Right kidney (tissue), 9 donors: ENCODE measurements at places on chromosomes 12 and 14.

GRCh38 chr12:67068761-67069450, 200.3 kb upstream of the CAND1 start:
- DNase-seq = peak; percentile 79

GRCh38 chr12:14768823-14769405, 34.4 kb downstream of the WBP11 start:
- DNase-seq = peak; percentile 31

- no peak for DNase-seq
These were observed 10.5 kb upstream of the STAC3 start for GRCh38 chr12:57261428-57261865.

GRCh38 chr12:34405286-34406227, 383.3 kb downstream of the ALG10 start:
- no peak for DNase-seq

DNA sequence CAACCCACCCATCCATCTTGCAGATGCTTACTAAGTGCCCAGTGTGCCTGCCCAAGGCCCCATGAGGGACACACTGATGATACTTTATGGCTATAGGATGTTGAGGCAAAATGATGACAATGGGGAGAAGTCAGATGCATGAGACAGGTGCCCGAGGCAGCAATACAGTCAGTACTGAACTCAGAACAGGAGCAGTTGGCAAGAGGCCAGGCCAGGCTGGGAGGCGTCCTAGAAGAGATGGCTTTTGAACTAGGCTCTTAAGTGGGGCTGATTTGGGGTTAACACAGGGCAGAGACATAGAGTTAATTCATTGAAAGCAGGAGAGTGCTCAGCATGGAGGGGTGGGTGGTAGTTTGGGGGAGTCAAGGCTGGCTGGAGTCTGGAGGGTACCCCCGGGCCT, 15.6 kb downstream of the PLBD2 start:
- DNase-seq = no peak

DNA sequence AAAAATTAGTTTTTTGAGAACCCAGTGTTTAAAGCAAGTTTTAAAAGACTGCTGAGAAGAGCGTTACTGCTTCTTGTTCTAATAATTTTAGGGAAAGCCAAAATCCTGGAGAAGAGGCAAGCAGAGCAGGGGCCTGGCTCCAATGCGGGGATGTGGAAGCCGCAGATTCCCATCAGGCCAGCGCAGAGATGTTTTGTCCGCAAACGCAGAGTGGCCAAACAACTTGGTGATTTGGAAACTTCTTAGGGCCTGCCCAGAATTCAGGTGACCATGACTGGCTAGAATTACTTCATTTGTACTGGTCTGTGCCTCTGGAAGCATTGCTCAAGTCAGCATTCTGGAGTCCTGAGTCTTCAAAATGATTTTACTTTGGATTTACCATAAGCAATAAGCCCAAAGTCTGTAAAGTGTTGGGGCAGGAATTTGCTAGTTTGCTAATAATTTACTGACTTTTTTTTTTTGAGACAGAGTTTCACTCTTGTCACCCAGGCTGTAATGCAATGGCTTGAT, 208.4 kb downstream of the PPM1H start:
- DNase-seq = no peak

GRCh38 chr14:103353362-103353761, 19.3 kb downstream of the EIF5 start:
- no peak for DNase-seq

DNA sequence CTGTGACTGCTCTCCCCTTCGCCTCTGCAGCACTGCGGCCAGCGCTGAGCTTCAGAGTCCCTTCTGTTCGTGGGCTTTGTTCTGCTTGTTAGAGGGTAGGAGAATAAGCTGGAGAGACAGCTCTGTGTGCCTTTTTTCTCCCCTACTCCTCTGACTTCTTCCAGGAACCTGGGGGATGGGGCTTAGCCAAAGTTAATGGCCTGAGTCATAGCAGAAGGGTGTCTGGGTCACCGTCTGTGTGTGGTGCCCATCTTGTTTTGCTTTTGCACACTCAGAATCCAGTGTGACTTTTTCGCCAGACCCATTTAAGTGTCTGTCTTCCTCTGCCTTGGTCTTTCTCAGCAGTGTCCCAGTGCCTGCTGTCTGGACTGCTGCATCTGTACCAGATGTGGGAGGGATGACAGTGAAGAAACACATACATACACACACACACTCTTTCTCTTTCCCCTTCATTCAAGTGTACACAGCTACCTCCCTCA, 3.0 kb downstream of the KIF5A start:
- DNase-seq = no peak

DNA sequence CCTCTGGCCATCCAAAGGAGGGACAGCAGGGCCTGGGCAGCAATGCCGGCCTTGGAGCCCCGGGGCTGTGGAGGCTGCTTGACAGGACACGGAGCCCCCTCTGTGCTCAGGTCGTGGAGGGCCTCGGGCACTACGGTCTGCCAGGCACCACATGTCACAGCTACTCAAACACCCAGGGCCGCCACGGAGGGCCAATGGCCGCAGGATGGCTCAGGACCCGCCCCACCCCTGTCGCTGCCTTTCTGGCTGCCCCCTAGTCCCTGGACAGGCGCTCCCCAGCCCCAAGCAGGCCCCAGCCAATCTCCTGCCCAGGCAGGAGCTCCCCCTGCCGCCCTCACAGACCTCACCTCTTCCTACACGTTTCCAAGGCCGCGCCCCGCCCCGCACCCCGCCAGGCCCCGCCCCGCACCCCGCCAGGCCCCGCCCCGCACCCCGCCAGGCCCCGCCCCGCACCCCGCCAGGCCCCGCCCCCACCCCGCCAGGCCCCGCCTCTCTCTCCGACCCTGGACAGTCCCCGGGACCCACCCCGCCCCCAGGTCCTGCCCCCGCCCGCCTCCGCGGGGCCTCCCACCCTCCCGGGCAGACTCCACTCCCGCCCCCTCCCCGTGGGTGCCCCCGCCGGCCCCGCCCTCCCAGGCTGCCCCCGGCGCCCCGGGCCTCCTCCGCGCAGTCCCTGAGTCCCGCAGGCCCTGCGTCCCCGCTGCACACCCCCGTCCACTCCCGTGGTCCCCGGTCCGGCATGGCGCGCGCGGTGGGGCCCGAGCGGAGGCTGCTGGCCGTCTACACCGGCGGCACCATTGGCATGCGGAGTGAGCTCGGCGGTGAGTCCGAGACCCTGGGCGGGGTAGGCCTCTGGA, at the start of gene ASPG:
TSS of gene ASPG (plus strand) at position 669 of the 857 bp plus-strand sequence. CDS start at position 740, 71 bp downstream.
- no peak for DNase-seq

- no peak for DNase-seq
These were observed 2.7 kb upstream of the ADIPOR2 start for GRCh38 chr12:1688086-1688710.

DNA sequence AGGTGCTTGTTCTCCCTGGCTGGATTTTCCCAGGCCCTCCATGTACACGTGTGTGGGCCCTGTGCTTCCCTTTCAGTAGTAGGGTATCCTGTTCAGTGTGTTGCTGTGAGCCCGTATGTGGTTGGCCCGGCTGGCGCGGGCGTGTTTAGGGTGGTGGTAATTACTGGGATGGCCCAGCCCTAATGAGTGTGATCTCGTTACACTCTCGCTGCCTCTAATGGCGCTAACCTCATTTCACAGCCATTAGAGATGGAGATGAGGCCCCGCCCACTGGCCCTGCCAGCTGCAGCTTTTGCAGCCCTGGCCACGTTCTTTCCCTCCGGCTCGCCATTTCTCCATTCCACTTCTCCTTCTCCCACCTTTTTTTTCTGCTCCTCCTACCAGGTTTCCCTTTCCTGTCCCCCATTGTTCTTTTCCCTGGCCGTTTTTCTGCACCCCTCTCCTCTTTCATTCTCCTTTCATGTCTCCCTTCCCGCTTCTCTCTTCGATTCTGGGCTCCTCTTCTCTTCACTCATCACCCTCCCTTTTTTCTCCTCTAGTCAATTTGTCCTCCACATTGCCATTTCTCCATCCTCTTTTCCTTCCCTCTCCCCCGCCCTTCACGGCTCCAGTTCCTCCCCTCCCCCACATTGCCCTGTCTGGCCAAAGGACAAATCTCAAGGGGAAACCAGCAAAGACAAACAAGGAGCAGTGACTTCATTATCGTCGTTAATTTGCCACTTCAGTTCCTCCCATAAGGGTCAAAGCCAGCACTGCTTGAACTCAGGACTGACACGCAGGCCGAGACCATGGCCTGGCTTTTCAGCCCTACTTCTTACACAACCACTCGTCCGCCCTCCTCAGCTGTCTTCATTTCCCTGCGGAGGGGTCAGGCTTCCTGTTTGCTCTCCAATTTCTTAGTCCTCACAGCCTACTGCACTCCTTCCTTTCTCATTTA, 6.8 kb downstream of the ZFHX2 start:
- DNase-seq = peak; percentile 68

DNA sequence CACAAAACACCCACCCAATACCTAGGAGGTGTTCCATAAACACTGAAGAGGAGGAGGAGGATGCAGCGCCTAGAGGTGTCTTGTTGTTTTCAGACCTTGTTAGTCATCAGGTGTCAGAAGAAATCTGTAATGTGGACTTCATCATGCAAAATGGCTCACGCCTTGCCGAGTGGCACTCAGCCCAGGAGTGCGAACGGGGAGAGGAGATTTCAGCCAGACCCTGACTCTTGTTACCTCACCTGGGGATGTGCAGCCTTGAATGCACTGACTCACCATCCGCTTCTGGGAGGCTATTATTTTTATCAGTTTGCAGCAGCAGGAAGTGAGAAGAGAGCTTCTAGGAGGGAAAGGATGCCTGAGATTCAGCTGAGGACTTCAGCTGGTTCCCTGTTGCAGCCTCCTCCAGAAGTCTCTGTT, 48.2 kb upstream of the PLXNC1 start:
- DNase-seq = no peak

DNA sequence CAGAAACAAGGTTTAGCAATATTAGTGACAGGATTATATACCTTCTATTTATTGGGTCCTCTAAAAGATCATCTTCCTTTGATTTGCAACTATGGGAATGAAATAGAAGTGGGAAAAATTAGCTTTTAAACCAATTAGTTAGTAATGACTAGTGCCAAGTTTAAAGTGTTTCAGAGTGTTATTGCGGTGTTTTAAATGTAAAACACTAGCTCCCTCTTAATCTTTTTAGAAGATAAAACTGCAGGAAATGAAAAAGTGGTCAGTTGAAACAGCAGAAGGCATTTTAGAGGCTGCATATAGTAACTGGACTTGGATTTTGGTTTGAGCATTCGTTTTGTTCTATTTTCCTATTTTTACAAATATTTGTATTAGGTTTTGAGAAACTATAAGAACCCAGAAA, 286.2 kb downstream of the RAD51B start:
- DNase-seq = no peak

DNA sequence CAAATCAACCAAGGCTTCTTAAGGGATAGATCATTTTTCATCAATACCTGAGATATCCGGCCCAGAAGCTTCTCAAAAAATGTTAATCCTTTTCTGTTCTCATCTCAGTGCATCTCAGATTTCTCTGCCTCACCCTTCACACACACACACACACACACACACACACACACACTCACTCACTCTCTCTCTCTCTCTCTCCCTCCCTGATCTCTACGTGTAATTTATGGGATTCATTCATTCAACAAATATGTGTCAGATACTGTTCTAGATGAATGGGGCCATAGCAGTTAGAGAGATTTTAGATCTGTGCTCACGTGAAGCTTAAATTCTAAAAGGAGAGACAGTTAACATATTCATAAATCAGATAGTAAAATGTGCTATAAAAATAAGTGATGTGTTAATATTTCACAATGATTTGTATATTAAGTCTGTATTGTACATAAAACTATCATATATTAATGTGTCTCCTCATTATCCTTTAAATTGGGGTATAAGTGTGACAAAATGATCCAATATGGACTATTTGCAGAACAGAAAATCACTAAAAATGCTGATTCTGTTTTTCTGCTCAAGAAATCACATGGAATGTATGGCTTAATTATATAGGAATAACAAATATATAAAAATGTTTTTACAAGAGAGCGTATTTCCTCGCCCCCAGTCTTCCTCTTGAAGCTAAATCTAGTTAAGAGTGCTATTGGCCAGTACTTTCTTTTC, 7.3 kb upstream of the FRMD6 start:
- DNase-seq = no peak

GRCh38 chr14:25394356-25394755, 344.4 kb upstream of the STXBP6 start:
- DNase-seq = no peak

DNA sequence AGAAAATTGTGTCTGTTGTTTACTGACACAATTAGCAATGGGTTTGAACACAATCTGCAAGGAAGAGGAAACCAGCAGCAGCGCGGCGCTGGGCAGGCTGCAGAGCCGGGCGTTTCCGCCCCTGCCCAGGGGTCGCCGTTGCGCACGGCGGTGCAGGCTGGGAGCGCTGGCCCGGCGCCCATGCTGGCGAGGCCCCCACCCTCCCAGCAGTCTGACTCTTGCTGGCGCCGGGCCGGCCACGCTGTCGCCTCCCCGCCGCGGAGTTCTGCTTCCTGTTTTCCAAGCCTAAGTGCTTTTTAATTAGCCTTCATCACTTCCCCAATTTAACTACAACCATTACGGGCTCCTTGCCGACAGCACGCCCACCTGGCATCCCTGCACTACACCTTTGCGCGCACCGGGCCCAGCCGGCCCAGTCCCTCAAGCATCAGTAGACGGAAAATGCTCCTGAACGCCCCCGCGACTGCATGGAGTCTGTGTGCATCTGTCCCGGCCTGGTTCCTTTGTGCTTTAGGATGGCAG, 212.1 kb downstream of the GXYLT1 start:
- DNase-seq = peak; percentile 84

- no peak for DNase-seq
These were observed 209.7 kb downstream of the GPHN start for GRCh38 chr14:66717561-66718140.

- peak; percentile 68 for DNase-seq
These were observed 672 bp upstream of the SCFD1 start for GRCh38 chr14:30621354-30621939.

DNA sequence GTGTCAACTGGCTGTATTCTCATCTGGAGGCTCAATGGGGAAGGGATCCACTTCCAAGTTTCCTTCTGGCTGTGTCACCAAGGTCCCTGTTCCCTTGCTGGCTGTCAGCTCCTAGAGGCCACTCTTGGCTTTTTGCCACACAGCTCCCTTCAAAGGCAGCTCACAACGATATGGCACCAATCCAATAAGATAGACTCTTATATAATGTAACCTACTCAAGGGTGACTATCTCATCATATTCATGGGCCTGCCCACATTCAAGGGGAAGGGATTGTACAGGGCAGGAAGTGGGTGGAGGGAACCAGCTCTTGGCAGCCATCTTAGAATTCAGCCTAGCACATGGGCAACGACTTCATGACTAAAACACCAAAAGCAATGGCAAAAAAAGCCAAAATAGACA, 98.7 kb upstream of the PLXNC1 start:
- DNase-seq = no peak

GRCh38 chr12:85805654-85806053, 30.6 kb downstream of the RASSF9 start:
- no peak for DNase-seq

GRCh38 chr12:40002178-40003169, 103.4 kb downstream of the SLC2A13 start:
- no peak for DNase-seq

DNA sequence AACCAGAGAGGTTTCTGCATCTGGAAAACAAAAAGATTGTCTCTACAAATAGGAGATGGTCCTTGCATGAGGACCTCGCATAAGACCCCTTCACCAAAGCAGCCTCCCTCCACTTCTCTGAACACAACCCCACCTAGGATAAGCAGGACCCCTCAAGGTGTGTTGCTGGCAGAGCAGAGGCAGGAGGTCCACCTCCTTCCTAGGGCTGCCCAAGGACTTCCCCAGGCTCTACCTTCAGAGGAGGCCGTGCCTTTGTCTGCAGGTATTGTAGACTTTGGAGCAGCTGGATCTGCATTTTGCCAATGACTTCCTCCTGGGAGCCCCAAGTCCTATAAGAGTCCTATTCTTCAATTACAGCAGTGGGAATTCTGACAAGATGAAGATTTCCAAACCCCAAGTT, 67.3 kb upstream of the TSPAN11 start:
- DNase-seq = no peak

- no peak for DNase-seq
These were observed 39.1 kb upstream of the LGR5 start for GRCh38 chr12:71400481-71400880.
